Sigmoid colon (tissue), 7 donors: ENCODE measurements at places on chromosomes 13 and 19. TPM values are rescaled to one million over a fixed set of nuclear protein-coding genes. Genes with fewer than 3 reads are reported as not detected.

ZNF549 gene
- polyA plus RNA-seq, result 1.2 TPM

TMEM161A gene
- 22.6 TPM for polyA plus RNA-seq

NDUFS7 gene
- polyA plus RNA-seq, result 182 TPM

SYNGR4 gene
- polyA plus RNA-seq, result not detected

GFY gene
- polyA plus RNA-seq, result not detected

ERF gene
- 23.6 TPM for polyA plus RNA-seq

ZNF296 gene
- 5.4 TPM for polyA plus RNA-seq

OR7D2 gene
- polyA plus RNA-seq, result not detected

GJB2 gene
- polyA plus RNA-seq, result 8.6 TPM

ATP7B gene
- 1.2 TPM for polyA plus RNA-seq

VSTM2B gene
- polyA plus RNA-seq, result not detected

HIPK4 gene
- 0.06 TPM for polyA plus RNA-seq

CACNA1A gene
- 3.6 TPM for polyA plus RNA-seq

OR4F17 gene
- not detected for polyA plus RNA-seq

C19orf85 gene
- not detected for polyA plus RNA-seq

LDLR gene
- 20.4 TPM for polyA plus RNA-seq

TRIP10 gene
- polyA plus RNA-seq, result 70.3 TPM

MIA gene
- not detected for polyA plus RNA-seq

MIER2 gene
- polyA plus RNA-seq, result 6.6 TPM

MPHOSPH8 gene
- 17.4 TPM for polyA plus RNA-seq

POSTN gene
- 6.6 TPM for polyA plus RNA-seq

CEBPA gene
- polyA plus RNA-seq, result 43.5 TPM

CPB2 gene
- polyA plus RNA-seq, result not detected

IGFL3 gene
- not detected for polyA plus RNA-seq

SHKBP1 gene
- 52.9 TPM for polyA plus RNA-seq

NCCRP1 gene
- 0.60 TPM for polyA plus RNA-seq

METTL21C gene
- not detected for polyA plus RNA-seq

BORA gene
- polyA plus RNA-seq, result 5.4 TPM

F10 gene
- 2.4 TPM for polyA plus RNA-seq

FBN3 gene
- not detected for polyA plus RNA-seq

CGB5 gene
- polyA plus RNA-seq, result not detected

PKN1 gene
- 28.2 TPM for polyA plus RNA-seq

JAK3 gene
- 1.2 TPM for polyA plus RNA-seq

ARHGEF1 gene
- 45.0 TPM for polyA plus RNA-seq

NKPD1 gene
- polyA plus RNA-seq, result 0.12 TPM

NR2F6 gene
- 59.5 TPM for polyA plus RNA-seq

MEIOSIN gene
- polyA plus RNA-seq, result not detected

CD209 gene
- polyA plus RNA-seq, result 3.6 TPM

PSPN gene
- 1.4 TPM for polyA plus RNA-seq

SPRED3 gene
- polyA plus RNA-seq, result 0.47 TPM

RSPH6A gene
- 0.12 TPM for polyA plus RNA-seq

PSG2 gene
- not detected for polyA plus RNA-seq

IQCN gene
- 3.4 TPM for polyA plus RNA-seq

BRD4 gene
- polyA plus RNA-seq, result 42.1 TPM

PTOV1 gene
- 79.7 TPM for polyA plus RNA-seq

SIGLEC10 gene
- polyA plus RNA-seq, result 14.4 TPM

CDKN2D gene
- 28.2 TPM for polyA plus RNA-seq

ZNF738 gene
- 2.4 TPM for polyA plus RNA-seq

IL4I1 gene
- 3.5 TPM for polyA plus RNA-seq

IZUMO2 gene
- not detected for polyA plus RNA-seq

SMIM24 gene
- 15.1 TPM for polyA plus RNA-seq

RUBCNL gene
- polyA plus RNA-seq, result 26.9 TPM

SYCN gene
- polyA plus RNA-seq, result not detected

STOML3 gene
- polyA plus RNA-seq, result 0.60 TPM

GIPR gene
- 0.69 TPM for polyA plus RNA-seq

PGLYRP1 gene
- polyA plus RNA-seq, result 0.12 TPM
